Lung (tissue), 17 donors: ENCODE measurements at places on chromosomes 3 and 15. TPM values are rescaled to one million over a fixed set of nuclear protein-coding genes. Genes with fewer than 3 reads are reported as not detected.

Gene SLC28A2
- polyA plus RNA-seq: 0.23 TPM

DNA sequence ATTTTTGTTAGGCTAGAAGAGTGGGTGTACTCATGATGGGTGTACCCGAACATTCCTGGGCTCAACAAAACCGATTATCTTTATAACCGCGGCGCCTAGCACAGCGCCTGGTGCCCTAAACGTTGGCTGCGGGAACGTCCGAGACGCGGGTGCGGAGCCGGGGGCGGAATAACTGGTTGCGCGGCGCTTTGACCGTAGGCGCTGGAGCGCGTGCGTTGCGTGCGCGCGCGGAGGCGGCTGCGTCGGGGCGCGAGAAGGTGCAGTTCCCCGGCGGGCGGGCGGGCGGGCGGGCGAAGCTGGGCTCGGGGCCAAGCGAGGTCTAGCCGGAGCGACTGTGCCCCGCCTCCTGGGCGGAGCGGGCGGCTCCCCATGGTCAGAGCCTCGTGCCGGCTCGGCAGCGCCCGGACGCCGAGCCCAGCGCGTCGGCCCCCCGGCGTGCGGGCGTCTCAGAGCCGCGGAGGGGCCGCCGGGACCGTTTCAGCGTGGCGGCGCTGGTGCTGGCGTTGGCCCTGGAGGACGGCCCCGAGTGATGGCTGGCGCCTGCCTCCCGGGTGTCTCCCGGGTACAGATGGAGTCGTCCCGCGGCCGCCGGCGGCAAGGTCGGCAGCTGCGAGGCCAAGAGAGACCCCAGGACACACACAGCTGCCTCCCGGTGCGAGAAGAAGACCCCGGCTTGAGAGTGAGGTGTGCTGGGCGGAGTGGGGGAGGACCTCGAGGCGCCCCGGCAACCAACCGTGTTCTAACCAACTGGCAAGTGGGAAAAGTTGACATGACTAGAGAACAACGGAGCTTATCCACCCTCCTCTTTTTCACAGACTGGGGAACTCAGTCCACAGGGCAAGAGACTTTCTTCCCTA is at the start of gene PLAAT1:
PLAAT1 (plus strand) TSS at position 373 of the 857 bp plus-strand sequence. CDS start 14,429 bp downstream, outside the sequence.
- H3K36me3 ChIP-seq: no peaks in the 10 kb centered on the region
- DNase-seq: peak; percentile 87
- H3K4me3 ChIP-seq: peak within 1 kb of the TSS; percentile 41

DNA sequence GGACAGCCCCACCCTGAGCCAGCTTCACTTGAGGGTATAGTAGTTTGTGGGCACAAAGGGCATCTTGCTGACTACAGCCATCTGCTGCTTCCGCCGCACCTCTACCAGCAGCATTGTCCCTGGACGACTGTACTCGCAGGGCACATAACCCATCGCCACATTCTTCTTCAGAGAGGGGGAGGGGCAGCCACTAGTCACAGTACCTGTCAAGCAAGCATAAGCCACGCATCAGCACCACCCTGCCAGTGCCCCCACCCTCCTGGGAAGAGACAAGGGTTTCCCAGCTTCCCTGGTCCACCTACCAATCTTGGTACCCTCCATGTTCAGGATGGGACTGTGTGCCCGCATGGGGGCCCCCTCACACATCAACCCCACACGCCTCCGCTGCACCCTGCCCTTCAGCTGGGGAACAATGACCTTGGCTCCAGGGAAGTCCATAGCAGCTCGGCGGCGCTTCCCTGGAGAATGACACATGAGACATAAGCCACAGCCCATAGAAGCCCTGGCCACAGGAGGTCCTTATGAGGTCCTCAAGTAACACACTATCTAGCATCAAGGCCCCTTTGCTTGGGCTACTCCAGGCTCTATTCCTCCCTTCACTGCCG is 4.7 kb downstream of the AMT start:
- no peaks in the 10 kb centered on the region for H3K27me3 ChIP-seq
- H3K4me3 ChIP-seq: no peak overlapping the region
- peaks cover 10% of the 10 kb centered on the region for H3K4me1 ChIP-seq
- H3K27ac ChIP-seq: peak overlapping the region; percentile 12
- no peak for DNase-seq

- H3K27ac ChIP-seq: no peak overlapping the region
- no peak overlapping the region for H3K4me3 ChIP-seq
- no peak for DNase-seq
Measured at GRCh38 chr15:89845305-89845893, 30.7 kb upstream of the ANPEP start.

- H3K27ac ChIP-seq: no peak overlapping the region
- no peaks in the 10 kb centered on the region for H3K4me1 ChIP-seq
- H3K36me3 ChIP-seq: no peaks in the 10 kb centered on the region
Measured at GRCh38 chr3:143567823-143568222, 280.4 kb downstream of the SLC9A9 start.
